ENCODE measurements at places on chromosomes 12 and 14. TPM values are rescaled to one million over a fixed set of nuclear protein-coding genes. Genes with fewer than 3 reads are reported as not detected.

Gene CLEC4D
- total RNA-seq = not detected

Gene GPHN
- total RNA-seq = 15.5 TPM

Gene NUAK1
- total RNA-seq = not detected

Gene TMCC3
- total RNA-seq = 0.10 TPM

Gene FAM177A1
- 40.1 TPM for total RNA-seq

Gene SLCO1C1
- total RNA-seq = not detected

Gene HOXC13
- total RNA-seq = not detected

Gene PTPRO
- total RNA-seq = not detected

Gene BHLHE41
- total RNA-seq = not detected

Gene FGF6
- total RNA-seq = not detected

Gene KRT78
- not detected for total RNA-seq

Gene TMX1
- total RNA-seq = 59.2 TPM

Gene RTN1
- not detected for total RNA-seq

Gene LTB4R2
- 10.4 TPM for total RNA-seq

Gene APOLD1
- total RNA-seq = 2.7 TPM

Gene CCDC184
- 1.2 TPM for total RNA-seq

Gene DBX2
- not detected for total RNA-seq

Gene MAP1LC3B2
- 1.0 TPM for total RNA-seq

Gene GNB3
- 0.63 TPM for total RNA-seq

Gene SRRM4
- not detected for total RNA-seq

Gene ZBTB39
- 8.7 TPM for total RNA-seq

Gene LRFN5
- not detected for total RNA-seq

Gene DEPDC4
- total RNA-seq = 1.5 TPM

Gene B3GNT4
- 0.63 TPM for total RNA-seq

Gene ADGRD1
- 0.78 TPM for total RNA-seq

Gene MIP
- total RNA-seq = not detected

Gene HNF1A
- total RNA-seq = not detected

Gene NYNRIN
- total RNA-seq = 0.06 TPM

Gene TAS2R50
- 0.42 TPM for total RNA-seq

Gene SLC25A47
- total RNA-seq = not detected

Gene ENDOU
- not detected for total RNA-seq

Gene KCNA1
- total RNA-seq = not detected

Gene C1RL
- 11.1 TPM for total RNA-seq

Gene TAS2R7
- total RNA-seq = not detected

Gene PLD4
- total RNA-seq = not detected

Gene ZFHX2
- total RNA-seq = 0.97 TPM

Gene SMIM41
- total RNA-seq = not detected

Gene MUCL1
- not detected for total RNA-seq

Gene TAS2R10
- total RNA-seq = not detected

Gene TAS2R46
- 0.34 TPM for total RNA-seq

Gene FOXA1
- total RNA-seq = not detected

Gene GZMH
- 156 TPM for total RNA-seq

Gene AQP6
- total RNA-seq = not detected

Gene NTF3
- not detected for total RNA-seq

Gene CLMN
- 0.40 TPM for total RNA-seq

Gene DEGS2
- total RNA-seq = 0.23 TPM

Gene NFATC4
- 0.78 TPM for total RNA-seq

Gene ACIN1
- total RNA-seq = 191 TPM

Gene TMEM52B
- total RNA-seq = not detected

Gene DYNLL1
- 277 TPM for total RNA-seq

Gene SPIC
- not detected for total RNA-seq

Gene NOC4L
- 59.9 TPM for total RNA-seq

Gene KRT77
- not detected for total RNA-seq

Gene RASSF9
- total RNA-seq = not detected

Gene WNT1
- total RNA-seq = not detected

All from activated CD8-positive, alpha-beta memory T cell treated with anti-CD3 and anti-CD28 coated beads for 36 hours (primary cell).